ENCODE measurements at places on chromosomes 5 and 9.

GRCh38 chr5:142253938-142254337 is 70.9 kb downstream of the SPRY4 start:
- no peak for DNase-seq

DNA sequence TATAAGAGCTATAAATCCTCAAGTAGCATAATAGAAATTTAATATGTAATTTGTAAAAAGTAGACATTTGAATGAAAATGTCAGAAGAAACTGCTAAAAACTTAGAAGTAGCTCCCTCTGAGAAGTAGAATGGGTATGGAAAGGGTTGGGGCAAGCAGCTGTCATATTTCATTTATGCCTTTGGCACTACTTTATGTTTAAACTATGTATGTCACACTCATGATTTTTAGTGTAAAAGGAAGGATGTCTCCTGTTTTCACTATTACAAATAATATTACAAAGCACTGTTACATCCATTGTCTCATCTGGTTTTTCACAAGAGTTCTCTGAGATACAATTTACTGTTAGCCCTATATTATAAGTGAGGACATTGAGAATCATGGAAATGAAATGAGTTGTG is 96.3 kb upstream of the ZNF462 start:
- no peak for DNase-seq

DNA sequence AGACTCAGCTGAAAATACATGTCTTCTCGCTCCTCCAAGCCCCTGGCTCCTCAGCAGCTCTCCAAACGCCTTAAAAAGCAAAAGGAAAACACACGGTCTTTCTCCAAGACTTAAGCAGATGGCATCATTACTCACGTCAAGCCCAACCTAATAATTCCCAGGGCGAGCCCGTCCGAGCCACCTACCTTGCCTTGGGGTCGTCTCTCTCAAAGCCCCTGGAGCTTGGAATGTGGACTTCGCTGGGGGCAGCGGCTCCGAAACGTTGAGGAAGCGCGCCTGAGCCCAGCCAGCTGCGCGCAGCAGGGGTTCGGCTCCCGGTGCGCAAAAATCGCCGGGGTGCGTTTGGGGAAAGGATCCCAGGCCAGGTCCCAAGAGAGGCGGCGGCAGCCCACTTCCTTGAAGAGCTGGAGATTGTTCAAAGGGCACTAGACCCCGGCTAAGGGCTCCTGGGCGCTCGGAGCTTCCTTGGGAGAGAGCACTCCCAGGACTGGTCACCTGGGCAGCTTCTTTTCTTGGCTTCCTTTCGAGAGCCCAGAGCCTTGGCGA is 395 bp downstream of the DRD1 start:
- DNase-seq, result no peak

GRCh38 chr9:104906441-104907277 is 21.3 kb downstream of the ABCA1 start:
- no peak for DNase-seq

DNA sequence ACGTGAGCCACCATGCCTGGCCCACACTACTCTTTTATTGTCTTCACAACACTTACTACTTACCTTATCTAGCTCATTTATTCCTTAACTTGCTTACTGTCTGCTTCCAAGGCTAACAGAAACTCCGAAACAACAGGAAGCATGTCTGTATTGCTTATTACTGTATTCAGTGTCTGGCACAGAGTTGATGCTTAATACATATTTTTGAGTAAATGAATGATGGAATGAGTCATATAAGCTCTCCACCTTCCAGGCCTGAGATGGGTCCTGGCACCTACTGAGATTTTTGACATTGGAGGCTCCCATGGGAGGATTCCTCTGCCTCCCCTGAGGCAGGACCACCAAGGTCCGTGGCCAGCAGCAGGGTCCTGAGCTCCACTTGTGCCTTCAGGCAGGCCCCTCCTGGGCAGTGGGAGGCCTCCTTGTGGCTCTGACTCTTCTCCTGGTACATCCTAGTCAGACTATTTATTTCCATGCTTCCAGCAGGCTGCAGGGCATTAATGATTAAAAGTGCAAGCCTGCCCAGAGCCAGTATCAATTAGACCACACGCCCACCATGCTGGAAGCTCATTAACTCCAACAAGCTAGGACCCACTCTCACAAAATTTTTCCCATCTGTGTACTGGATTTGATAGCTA is 76.5 kb upstream of the CTNNA1 start:
- DNase-seq, result no peak

DNA sequence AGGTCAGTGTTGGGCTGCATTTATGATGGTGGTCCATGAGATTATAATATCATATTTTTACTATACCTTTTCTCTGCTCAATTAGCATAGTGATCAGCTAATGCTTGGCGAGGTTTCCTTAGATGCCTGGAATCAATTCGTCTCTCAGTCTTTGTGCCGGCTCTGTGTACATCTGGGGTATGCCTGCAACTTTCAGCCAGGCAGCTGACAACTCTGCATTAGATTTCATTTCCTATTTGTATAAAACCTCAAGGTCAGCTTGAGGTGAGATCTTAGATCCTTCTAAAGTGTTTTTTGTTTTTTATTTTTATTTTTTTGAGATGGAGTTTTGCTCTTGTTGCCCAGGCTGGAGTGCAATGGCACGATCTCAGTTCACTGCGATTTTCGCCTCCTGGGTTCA is 86.8 kb downstream of the MELK start:
- DNase-seq, result no peak

DNA sequence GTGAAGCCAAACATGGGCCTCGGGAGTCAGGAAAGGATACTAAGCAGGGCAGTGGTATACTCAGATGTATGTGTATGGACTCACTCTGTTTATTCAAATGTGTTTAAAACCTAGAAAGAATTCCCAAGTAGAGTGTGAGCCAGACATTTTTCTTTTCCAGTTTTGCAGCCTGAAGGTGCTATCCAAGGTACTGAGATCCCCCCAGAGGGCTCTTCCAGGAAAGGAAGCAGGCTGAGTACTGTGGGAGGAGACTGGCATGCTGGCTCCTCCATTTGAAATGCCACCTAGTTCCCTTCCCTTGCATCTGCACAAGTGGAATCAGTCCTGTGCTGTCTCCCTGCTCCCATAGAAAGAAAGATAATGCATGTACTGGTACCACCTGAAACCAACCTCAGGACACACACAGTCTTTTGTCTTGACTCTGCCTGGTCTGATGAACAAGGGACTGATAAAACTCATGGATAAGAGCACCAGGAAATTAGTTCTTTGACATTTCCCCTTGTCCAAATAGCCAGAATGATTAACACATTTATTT is 85.9 kb downstream of the HRH2 start:
- DNase-seq, result no peak

DNA sequence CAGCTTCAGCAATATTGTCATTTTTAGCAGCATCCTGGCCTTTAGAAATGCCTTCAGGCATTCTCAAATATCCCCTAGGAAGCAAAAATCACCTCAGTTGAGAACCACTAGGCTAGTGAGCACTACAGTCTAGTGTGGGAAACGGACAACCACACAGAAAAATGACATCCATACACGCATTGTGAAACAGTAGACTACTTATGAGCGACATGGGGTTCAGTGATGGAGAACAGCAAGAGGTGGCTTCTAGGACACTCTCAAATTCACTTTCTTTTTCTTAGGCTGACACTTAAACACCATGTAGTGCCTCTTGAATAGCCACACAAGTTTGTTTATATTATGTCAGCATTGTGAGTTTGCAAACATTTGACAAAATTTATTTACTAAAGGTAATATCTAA is 203.0 kb downstream of the KDM4C start:
- no peak for DNase-seq

GRCh38 chr9:73170185-73170957 is 18.7 kb downstream of the ANXA1 start:
- DNase-seq, result no peak

GRCh38 chr5:83866181-83866580 is 145.5 kb upstream of the HAPLN1 start:
- no peak for DNase-seq

DNA sequence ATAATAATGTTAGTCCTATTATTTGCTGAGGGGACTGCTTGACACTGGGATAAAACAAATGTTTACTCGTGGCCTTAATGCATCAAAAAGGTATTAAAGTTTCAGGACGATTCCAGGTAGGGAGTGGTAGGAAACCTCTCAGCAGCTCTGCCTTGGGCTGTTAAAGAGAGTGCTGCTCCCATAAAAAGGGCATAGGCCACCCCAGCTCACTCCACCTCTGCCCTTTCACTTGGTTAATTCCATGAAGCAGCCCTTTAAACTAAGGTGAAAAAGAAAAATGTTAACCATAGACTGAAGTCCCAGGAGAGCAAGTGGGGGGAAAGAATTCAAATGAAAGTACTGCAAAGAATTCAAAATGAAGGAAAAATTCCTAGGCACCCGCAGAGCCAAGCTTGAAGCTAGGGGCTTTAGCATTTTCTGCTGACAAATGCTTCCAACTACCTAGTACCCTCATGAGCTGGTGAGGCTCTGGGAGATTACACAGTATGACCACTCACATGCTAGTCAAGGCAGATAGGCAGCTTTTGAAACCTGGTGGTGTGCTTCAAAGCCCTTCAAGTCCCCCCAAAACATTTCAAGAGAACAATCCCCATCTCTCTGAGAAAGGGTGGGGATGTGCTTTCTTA is 8.5 kb downstream of the KLF9 start:
- no peak for DNase-seq

DNA sequence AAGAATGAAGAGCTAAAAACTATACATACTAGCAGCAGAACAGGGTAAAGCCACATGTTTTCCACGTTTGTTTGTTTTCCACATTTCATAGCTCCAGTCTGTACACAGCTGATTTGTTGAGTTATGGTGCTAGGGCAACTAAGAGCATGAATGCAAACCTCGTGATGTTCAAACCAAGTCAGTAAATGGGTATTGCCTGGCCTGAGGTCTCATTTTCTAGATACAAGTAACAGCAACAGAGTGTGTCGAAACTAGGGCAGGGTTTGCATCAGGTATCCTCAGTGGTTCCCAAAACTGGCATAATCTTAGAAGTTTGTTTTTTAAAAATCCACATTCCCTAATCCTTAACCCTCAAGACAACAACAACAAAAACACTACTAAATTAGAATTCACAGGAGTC is 89.3 kb downstream of the CEMIP2 start:
- no peak for DNase-seq

- DNase-seq, result no peak
Observed at GRCh38 chr5:134394932-134395331, 16.7 kb downstream of the CDKN2AIPNL start.

All from NCI-H1417 (cell line).